Mesothelial cell of epicardium (in vitro differentiated cells): ENCODE measurements at places on chromosomes 1 and 21.
A peak's percentile ranks its signal among the peaks of the same experiment; 100 is the strongest.

- DNase-seq, result no peak
Observed at GRCh38 chr1:172638885-172639831, 19.7 kb upstream of the FASLG start.

GRCh38 chr21:15160136-15160535 lies 95.3 kb upstream of the NRIP1 start:
- no peak for DNase-seq

- no peak for DNase-seq
Observed at GRCh38 chr1:94646786-94647555, 105.4 kb upstream of the F3 start.

GRCh38 chr1:55867304-55867843 lies 652.2 kb upstream of the USP24 start:
- DNase-seq, result no peak

GRCh38 chr1:243841507-243841906 lies 8.5 kb downstream of the AKT3 start:
- no peak for DNase-seq

- no peak for DNase-seq
Observed at GRCh38 chr21:39153373-39153772, 29.9 kb downstream of the PSMG1 start.

DNA sequence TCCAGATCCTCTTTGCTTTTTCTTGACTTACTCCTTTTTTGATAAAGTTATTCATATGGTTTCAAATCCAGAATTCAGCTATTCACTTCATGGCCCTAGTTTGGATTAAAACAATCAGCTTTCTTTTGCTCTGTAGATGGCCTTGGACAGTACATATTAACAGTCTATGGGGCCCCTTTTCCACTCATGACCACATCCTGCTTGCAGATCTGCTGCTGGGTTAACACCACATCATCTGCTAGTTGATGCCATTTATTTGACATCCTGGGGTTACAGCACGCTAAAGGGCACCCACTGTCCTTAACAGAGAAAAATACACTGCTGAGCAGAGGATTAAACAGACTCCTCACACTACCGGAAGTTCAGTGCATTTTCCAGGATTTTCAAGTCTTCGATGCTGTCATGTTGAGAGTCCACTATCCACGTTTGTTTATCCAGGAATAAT lies 941 bp upstream of the IFI16 start:
- DNase-seq, result no peak

DNA sequence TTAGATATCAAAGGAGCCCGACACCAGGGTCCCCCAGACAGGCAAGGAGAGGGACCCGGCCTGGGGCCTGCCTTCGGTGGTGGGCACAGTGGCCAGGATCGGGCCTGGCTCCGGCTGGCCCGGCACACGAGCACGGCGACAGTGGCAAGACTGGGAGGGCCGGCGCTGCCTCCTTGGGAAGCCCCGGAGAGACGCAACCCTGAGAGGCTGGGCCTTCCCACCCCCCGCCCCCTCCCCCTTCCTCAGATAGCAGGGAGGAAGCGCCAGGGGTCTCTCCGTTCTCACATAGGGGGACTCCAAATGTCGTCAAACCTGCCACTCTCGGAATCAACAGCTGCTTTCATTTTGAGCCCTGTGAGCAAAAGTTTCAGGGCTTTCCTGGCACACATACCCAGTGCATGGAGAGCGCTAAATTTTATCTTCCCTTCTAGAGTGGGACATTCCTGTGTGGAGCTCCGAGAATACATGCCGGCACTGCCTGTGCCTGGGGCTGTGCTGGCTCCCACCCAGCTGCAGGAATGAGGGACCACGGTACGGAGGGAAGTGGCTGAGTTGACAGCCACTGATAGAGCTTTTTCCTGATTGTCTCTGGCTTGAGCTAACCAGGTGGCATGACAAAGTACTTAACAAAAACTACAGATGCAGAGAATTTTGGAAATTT lies 62.4 kb downstream of the CD247 start:
- peak; percentile 61 for DNase-seq

- DNase-seq, result no peak
Observed at GRCh38 chr1:39394598-39394997, 96.8 kb upstream of the BMP8A start.

- DNase-seq, result no peak
Observed at GRCh38 chr1:209895709-209896108, 42.3 kb upstream of the SYT14 start.

DNA sequence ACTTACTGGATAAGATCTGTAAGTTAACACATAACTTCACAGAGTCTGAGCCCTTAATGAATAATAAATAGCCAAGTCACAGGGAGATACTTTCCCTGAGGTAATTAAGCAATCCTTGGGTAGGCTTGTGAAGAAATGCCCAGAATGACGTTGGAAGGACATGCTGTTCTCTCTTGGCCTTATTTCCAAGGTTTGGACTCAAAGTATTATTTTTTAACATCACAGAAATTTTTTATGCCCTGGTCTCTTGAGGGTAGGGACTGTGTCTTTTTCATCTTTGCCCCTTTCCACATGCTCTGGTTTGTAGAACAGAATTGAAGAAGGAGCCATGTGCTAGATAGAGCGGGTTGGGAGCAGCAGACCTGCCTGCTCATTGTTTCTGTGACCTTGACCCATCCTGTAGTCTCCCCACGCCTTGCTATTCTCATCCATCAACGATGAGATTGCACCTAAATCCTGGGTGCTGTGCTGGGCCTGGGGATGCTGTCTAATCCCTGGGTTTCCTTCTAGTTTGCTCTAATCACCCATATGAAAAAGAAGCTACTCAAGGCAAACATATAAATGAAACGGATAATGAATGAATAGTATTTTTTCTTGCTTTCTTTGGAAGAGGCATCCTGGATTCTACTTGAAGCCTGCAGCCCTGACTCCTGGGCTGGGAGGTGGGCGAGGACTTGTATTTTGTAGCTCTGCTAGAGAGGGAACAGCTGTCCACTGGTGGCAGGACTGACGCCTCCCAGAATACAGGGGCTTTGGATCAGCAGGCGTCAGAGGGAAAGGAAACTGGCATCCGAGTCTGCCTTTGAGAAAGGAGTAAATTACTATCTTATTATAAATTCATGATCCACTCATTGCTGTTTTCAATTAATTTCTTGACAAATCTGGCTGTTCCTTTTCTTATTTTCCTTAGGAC lies 17.5 kb upstream of the LAMTOR5 start:
- DNase-seq, result no peak

- DNase-seq, result no peak
Observed at GRCh38 chr1:117060441-117061317, 553 bp downstream of the TTF2 start.
